Kidney (tissue), 22 donors: ENCODE measurements at places on chromosomes 4 and X.

DNA sequence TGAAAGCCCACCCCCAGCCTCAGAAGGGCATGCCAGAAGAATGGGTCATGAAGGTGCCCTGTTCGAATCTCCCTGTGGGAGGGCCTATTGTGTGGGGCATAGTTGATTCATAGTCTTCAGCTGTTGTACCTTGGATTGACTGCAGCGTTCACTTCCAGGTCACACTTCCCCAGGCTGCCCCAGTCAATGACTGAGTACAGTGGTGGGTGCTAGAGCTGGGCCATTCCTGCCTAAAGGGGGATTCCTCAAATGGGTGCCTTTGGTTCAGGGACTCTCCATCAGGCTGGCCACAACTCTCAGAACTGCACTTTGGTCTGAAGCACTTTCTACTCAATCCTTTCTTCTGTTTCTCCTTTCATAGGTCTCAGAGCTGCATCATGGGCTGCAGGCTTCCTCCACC is 35.0 kb upstream of the RASGEF1B start:
- DNase-seq = no peak

DNA sequence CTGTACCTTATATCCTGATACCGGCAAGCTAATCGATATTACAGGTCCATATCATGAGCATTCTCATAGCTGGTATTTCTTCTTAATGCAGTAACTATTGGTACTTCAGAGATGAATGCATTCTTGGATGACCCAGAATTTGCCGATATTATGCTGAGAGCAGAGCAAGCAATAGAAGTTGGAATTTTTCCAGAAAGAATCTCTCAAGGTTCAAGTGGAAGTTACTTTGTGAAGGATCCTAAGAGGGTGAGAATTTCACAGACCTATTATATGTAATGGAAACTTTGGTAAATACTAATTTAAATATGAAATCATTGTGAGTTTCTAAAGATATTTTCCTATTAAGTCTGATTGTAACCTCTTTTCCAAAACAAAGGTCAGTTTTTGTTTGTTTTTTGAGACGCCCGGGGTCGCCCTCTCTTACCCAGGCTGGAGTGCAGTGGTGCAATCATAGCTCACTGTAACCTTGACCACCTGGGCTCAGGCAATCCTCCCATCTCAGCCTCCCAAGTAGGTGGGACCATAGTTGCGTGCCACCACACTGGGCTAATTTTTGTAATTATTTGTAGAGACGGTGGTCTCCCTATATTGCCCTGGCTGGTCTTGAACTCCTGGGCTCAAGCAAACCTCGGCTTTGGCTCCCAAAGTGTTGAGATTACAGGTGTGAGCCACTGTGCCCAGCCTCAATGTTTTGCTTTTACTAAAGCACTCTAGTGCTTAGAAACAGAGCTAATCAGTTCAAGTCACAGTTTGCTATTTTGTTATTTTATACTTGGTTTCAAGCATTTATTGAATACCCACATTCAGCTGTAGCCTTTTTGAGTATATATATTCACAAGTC is 18.6 kb downstream of the PI4K2B start:
- no peak for DNase-seq

DNA sequence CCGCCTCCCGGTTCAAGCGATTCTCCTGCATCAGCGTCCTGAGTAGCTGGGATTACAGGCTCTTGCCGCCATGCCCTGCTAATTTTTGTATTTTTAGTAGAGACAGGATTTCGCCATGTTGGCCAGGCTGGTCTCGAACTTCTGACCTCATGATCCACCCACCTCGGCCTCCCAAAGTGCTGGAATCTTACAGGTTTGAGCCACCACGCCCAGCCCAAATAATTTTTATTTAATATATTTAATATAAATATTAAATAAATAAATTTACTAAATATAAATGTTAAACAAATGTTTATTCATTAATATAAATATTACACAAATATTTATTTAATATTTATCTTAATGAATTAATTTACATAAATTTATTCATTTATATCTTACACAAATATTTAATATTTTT is 120.2 kb downstream of the SHOX start:
- no peak for DNase-seq

DNA sequence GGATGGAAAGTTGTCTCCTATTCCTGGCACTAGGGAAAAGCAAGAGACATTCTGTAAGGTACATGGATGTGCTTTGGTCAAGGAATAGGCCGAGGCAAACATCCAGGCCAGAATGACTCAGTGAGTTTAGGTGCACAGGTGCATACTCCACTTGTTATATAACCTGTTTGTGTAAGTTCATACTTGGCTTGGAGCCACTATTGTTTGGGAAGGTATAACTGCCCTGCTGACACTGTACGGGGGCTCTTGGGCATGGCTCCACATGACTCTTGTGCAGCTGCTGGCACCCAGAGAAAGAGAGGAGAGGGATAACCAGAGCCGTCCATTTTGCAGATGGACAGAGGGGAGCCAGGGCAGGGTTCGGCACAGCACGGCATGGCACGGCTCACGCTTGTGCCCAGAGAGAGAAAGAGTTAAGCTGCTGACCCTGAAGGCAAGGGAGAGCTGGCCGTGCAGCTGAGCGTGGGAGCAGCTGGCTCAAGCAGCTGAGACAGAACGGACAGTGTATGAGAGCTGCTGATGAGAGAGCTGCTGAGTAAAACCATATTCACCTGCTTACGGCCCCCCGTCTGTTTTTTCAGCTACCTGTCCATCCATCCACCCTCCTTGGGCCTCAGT is 98.0 kb downstream of the SLC2A9 start:
- DNase-seq = no peak

GRCh38 chrX:136906921-136907510 is 26.5 kb upstream of the RBMX start:
- DNase-seq = no peak

DNA sequence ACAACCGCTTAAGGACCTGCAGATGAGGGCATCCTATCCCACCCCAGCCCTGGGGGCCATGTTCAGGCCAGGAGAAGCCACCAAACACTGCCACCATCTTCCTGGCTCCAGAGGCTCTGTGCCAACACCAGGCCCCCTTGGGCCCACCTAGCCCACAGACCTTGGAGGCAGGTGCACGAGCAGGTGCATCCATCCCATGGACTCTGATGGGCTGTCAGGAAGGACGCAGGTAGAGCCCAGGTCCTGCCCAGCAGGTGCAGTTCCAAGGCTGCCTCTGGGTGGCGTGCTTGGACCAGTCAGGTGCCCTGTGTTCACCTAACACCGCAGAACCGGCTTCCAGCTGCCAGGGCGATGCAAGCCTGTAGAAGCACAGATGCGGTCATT is 22.8 kb upstream of the PDE6B start:
- peak; percentile 90 for DNase-seq

- peak; percentile 62 for DNase-seq
These were observed 22.8 kb downstream of the NDST4 start for GRCh38 chr4:115090483-115091075.

GRCh38 chrX:5644776-5645175 is 583.9 kb downstream of the NLGN4X start:
- no peak for DNase-seq

GRCh38 chr4:86451560-86452330 is 91.9 kb upstream of the MAPK10 start:
- no peak for DNase-seq

DNA sequence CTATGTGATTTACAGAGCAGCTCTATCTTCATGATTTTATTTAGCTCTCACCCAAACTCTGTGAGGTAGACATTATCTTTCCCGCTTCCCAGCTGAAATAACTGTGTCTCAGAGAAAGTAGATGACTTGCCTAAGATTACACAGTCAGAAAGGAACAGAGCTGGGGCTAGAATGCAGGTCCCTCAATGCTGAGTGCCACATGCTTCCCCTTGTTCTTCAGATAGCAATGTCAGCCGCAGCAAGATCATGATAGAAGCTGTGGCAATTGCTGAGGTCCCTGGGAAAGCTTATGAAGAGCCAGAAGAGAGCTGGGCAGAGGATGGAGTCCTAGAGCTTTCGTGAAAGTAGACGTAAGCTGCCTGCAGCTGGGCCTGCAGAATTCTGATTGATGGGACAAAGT is 11.1 kb upstream of the GABRE start:
- DNase-seq = no peak

- DNase-seq = no peak
These were observed 378.9 kb downstream of the PPP1R2C start for GRCh38 chrX:42398967-42399631.

GRCh38 chr4:155901013-155901412 is 2.5 kb upstream of the TDO2 start:
- no peak for DNase-seq

DNA sequence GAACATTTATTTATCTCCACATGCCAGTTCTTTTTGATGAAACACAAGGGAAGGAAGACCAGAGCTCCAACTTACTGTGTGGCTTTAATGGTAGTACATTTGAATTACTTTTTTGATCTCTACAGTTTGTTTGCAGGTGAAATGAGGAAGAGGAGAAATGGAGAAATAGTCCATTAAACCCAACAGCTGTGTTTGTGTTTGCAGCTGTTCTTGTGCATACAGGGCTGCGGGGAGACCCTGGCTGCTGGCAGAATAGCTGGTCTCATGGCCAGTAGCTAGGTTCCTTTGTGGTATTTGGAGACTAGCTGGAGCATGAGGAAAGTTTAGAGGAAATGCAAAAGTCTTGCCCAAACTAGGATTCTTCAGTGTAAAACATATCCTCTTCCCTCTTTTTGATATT is 374.8 kb downstream of the GPAT3 start:
- DNase-seq = no peak

GRCh38 chr4:24471486-24472160 is 112.7 kb downstream of the DHX15 start:
- DNase-seq = peak; percentile 75

- DNase-seq = no peak
These were observed 3.5 kb downstream of the GDPD2 start for GRCh38 chrX:70426286-70427278.

DNA sequence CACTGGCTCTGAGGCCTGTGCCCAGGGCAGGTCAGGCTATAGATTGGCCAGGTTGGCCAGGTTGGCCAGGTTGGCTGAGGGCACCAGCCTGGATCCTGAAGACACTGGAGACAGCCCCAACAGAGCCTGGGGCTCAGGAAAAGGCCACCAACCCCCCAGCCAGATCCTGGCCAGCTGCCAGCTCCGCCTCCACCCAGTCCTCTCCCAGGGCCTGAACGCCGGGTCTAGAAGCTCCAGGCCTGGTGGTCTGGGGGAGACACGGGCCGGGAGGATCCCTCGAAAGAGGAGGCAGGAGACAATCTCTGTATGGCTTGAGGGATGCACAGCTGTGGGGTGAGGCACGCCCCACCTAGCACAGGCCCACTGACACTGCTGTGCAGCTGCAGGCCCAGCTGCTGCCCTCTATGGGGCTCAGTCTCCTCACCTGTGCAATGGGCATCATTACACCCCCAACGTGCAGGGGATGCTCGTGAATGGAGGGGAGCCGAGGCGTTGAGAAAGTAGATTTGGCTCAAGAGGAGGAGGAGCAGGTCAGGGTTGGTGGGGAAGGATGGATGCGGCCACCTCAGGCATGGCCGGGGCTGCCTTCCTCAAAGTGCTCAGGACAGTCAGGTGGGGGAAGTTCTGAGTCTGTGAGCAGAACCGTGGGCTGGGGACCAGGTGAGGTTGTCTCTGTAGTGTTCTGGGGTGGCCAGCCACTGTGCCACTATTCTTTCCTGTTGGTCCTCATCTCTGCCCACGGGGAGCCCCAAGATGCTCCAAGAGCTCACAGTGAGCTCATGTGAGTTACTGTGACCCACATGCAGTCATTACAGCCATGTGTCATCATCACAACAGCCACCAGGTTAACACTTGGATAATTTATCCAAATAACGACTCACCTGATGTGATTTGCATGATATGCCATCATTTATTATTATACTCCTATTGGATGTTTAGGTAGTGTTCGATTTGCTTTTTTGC is 10.8 kb upstream of the GAGE10 start:
- no peak for DNase-seq

GRCh38 chr4:126230269-126230668 is 915.5 kb downstream of the FAT4 start:
- peak; percentile 6 for DNase-seq

DNA sequence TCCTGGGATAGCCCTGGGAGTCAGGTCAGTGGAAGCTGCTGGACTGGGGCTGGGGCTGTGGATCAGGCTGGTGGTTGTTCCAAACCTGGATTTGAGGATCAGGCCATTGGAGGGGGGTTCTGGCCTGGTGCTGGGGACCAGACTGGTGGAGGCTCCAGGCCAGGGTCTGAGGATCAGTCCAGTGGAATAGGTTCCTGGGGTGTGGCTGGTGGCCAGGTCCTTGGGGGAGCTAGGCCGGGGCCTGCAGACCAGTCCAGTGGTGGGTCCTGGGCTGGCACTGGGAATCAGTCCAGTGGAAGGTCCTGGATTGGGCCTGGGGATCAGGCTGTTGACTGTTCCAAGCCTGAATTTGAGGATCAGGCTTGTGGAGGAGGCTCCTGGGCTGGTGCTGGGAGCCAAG is 8.0 kb downstream of the ARMCX4 start:
- DNase-seq = no peak

DNA sequence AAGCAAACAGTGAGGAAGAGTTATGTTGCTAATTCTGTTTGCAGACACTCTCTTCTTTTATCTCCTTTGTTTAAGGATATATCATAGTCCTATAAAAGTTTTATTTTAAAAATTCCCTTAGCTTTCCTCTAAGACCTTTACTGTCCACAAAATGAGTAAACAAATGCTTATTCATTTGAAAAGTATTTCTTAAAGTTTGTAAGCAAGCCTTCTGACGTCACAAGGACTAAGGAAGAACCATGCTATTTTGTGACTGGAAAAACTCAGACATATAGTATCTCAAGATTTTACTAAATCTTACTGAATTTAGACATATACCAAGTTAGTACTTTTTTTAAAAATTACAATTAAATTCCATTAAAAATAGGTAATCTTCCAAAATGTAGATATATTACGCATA is 5.2 kb upstream of the RBMXL3 start:
- no peak for DNase-seq

GRCh38 chr4:10983885-10984640 is 299.5 kb upstream of the CLNK start:
- no peak for DNase-seq

DNA sequence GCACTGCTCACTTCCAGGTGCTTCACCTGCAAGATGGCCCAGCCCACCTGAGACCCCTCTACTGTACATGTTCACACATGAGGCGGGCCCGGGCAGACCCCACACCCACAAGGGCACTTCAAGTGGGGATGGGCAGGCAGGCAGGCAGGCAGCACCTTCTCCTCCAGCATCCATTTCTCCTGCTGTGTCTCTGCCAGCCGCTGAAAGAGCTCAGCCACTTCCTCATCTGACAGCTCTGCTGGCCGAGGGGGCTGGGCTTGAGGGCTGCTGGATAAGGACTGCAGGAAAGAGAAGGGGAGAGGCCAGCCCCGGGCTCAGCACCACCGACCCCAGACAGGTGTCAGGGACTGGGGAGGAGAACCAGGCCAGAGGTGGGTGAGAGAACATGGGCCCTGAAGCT is 4.4 kb upstream of the KCND1 start:
- no peak for DNase-seq

- DNase-seq = no peak
These were observed 1411.1 kb upstream of the TENM3 start for GRCh38 chr4:180832073-180832472.

- no peak for DNase-seq
These were observed 31.0 kb downstream of the RAB40A start for GRCh38 chrX:103488332-103488731.
